Activated CD4-positive, alpha-beta T cell treated with anti-CD3 and anti-CD28 coated beads for 1 hour (primary cell): ENCODE measurements at places on chromosomes 16 and 17.
A peak's percentile ranks its signal among the peaks of the same experiment; 100 is the strongest.

DNA sequence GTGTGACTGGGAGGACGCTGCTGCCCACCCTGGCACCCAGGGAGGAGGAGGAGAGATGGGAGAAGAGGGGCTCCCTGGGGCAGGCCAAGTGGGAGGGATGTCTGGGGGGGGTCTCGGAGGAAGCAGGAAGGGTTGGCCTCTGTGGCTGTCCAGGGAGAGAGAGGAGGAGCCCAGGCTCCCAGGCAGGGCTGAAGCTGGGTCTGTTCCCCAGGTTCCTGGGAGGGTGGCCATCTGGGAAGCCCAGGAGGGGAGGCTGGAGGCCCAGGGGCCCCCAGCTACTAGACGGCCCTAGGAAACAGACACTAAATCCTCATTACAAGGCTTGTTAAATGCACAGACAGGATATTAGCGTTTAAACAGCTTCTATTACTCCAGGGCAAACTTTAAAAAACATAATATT is 139.8 kb downstream of the ENGASE start:
- no peak for DNase-seq

DNA sequence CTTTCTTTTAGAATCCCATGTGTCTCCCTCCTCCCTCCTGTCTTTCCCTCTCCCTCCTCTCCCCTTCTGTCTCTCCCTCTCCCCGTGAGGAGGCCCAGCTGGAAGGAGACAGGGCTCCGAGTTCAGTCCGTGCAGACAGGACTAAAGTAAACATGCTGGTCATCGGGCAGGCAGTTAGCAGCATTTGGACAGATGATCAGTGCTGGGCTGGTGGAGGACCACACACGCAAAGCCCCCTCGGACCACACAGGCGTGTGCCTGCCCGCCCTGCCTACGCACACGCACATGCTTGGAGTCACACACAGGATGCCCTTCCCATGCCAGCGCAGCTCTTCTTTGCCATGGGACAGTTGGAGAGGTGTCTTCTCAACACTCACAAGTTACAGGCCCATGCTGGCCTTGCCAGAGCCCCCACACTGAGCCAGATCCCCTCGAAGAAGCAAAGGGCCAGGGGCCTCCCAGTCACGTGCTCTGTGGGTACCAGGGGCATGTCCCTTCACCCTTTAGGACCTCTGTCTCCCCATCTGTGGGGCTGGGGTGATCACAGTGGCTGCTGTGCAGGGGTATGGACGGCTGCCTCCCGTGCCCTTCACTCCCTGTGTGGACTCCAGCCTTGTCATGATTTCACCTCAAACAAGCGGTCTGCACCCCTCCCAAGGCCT is 215.7 kb upstream of the FOXF1 start:
- no peak for DNase-seq

DNA sequence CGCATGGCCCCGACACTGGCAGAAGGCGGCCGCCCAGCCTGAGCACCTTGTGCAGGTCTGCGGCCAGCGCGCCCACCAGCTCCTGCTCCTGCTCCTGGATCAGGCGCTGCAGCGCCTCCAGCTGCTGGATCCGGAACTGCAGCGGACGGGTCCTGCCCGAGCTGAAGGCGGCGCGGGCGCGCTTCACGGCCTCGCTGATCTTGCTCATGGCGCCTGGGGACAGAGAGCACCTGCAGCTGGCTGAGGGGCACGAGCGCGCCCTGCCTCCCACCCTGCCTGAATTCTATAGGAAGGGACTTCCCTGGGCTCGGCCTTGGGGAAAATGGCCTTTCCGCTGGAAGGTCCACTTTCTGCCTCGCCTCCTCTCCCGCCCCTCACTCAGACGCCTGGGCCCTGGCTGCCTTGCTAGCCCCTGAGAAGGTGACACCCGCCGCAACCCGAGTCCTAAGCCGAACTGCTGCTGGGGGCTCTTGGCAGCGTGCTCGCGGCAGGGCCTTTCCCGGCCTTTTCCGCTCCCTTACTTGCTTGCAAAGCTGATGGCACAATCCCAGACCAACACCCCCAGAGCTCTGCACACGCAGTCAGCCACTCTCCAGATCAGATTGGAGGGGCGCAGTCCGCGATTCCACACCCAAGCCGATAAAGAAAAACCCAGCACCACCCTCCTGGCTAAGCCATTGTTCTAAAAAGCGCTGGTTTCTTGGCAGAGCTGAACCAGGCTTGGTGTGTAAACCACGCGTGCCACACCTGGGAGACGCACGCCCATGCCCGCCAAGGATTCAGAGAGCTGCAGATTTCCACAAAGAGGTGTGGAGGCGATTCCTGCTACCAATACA is 3.0 kb downstream of the ALDH3A1 start:
- peak; percentile 71 for DNase-seq

DNA sequence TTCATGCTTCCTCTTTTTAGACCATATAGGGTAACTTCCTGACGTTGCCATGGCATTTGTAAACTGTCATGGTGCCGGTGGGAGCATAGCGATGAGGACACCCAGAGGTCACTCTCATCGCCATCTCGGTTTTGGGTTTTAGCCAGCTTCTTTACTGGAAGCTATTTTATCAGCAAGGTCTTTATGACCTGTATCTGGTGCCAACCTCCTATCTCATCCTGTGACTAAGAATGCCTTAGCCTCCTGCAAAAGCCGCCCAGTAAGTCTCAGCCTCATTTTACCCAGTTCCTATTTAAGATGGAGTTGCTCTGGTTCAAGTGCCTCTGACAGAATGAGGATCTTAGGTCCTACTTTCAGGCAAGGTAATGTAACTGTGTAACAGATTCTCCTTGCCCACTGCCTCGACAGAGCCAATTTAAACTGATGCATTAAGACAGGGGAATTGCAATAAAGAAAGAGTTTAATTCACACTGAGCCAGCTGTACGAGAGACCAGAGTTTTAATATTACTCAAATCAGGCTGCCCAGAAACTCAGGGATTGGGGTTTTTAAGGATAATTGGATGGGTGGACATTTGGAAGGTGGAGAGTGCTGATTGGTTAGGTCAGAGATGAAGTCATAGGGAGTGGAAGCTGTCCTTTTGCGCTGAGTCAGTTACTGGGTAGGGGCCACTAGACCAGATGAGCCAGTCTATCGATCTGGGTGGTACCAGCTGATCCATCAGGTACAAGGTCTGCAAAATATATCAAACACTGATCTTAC is 59.9 kb upstream of the ATF7IP2 start:
- DNase-seq: no peak

- DNase-seq: no peak
Observed at GRCh38 chr17:66942451-66943264, 21.8 kb upstream of the CACNG4 start.

DNA sequence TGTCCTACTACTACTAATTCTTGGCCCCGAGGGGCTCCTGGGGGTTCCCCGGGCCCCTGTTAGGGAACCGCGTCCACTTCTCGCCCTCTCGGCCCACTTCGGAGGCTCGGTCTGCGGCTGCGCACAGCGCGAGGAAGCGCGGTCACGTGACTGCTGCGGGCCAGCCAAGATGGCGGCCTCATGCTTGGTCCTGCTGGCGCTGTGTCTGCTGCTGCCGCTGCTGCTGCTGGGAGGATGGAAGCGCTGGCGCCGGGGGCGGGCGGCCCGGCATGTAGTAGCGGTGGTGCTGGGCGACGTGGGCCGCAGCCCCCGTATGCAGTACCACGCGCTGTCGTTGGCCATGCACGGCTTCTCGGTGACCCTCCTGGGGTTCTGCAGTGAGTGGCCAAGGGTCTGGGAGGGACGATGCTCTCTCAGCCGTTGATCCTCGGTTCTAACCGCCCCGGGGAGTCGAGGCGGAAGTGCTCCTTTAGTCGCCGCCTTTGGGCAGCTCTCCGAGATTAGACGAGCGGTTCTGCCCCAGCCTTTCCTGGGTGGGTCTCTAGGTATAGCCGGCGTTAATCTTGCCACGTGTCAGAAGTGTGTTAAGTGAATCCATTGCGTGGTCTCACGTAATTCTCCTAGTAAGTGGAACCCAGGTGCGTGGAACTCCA is at the start of gene ALG1:
Gene ALG1, plus strand, starts transcription at position 163 of the 653 bp plus-strand sequence. Its CDS starts 7 bp downstream, at position 170.
- DNase-seq: peak; percentile 83

- no peak for DNase-seq
Observed at GRCh38 chr16:87053016-87053982, 263.9 kb downstream of the C16orf95 start.

- no peak for DNase-seq
Observed at GRCh38 chr17:57407287-57408070, 151.2 kb downstream of the MSI2 start.

DNA sequence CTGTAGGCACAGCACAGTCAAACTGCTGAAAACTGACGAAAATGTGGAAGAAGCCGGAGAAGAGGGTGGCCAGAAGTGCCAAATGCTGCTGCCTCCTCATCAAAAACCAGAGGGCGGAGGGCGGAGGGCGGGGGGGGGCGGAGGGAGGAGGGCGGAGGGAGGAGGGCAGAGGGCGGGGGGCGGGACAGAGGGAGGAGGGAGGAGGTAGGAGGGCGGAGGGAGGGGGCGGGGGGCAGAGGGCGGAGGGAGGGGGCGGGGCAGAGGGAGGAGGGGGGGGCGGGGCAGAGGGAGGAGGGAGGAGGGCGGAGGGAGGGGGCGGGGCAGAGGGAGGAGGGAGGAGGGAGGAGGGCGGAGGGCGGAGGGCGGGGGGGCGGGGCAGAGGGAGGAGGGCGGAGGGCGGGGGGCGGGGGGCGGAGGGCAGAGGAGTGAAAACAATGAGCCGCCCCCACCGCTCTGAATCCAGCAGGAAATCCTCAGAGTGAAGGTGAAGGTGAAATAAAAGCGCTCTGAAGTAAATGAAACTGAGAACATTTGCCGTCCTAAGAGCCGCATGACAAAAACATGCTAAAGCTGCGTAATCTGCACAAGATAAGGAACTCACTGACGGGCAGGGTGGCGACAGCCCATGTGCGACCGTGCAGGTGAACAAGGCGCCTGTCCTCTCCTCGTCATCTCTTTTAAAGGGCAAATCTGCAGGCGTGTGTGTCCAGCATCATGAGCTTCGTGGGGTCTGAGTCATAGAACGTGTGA is 22.6 kb upstream of the CBFA2T3 start:
- DNase-seq: no peak

- no peak for DNase-seq
Observed at GRCh38 chr16:22814711-22815105, 746 bp downstream of the HS3ST2 start.

- DNase-seq: peak; percentile 93
Observed at GRCh38 chr17:58331815-58332777, 3.5 kb upstream of the TSPOAP1 start.

- DNase-seq: no peak
Observed at GRCh38 chr16:80619824-80620223, 79.0 kb downstream of the DYNLRB2 start.

- no peak for DNase-seq
Observed at GRCh38 chr16:66616592-66616991, 12.1 kb downstream of the CMTM3 start.
